ENCODE measurements at places on chromosomes 5 and 9. TPM values are rescaled to one million over a fixed set of nuclear protein-coding genes. Genes with fewer than 3 reads are reported as not detected.

The FOXD4L5 gene
- under 0.01 TPM for total RNA-seq

The TXNDC8 gene
- not detected for total RNA-seq

The PLCXD3 gene
- total RNA-seq, result under 0.01 TPM

The TMEM252 gene
- total RNA-seq, result not detected

The PALM2AKAP2 gene
- 9.7 TPM for total RNA-seq

The FAXDC2 gene
- total RNA-seq, result 6.0 TPM

The MYO10 gene
- 105 TPM for total RNA-seq

The IFNA2 gene
- not detected for total RNA-seq

The CXCL14 gene
- 0.37 TPM for total RNA-seq

The ACSL6 gene
- 0.09 TPM for total RNA-seq

The TMEM171 gene
- 1.1 TPM for total RNA-seq

The SYNPO gene
- 4.0 TPM for total RNA-seq

The IFNE gene
- total RNA-seq, result 3.3 TPM

The WDR38 gene
- not detected for total RNA-seq

The NR5A1 gene
- total RNA-seq, result not detected

The LRRC70 gene
- 0.57 TPM for total RNA-seq

The PCDHA7 gene
- total RNA-seq, result 0.57 TPM

The ALAD gene
- 24.8 TPM for total RNA-seq

The PCDHA13 gene
- under 0.01 TPM for total RNA-seq

The TLR4 gene
- 4.1 TPM for total RNA-seq

The SLC6A3 gene
- not detected for total RNA-seq

The SEC24A gene
- 16.9 TPM for total RNA-seq

The TSSK1B gene
- 0.09 TPM for total RNA-seq

The PRDM9 gene
- total RNA-seq, result not detected

The PPP1R2B gene
- total RNA-seq, result 0.09 TPM

The C9orf153 gene
- total RNA-seq, result 0.18 TPM

The KCNV2 gene
- total RNA-seq, result not detected

The MSX2 gene
- total RNA-seq, result 1.1 TPM

The SLC36A3 gene
- total RNA-seq, result not detected

The CYLC2 gene
- total RNA-seq, result not detected

The RPP25L gene
- total RNA-seq, result 24.8 TPM

The FSD1L gene
- total RNA-seq, result 3.0 TPM

The PCDHA1 gene
- total RNA-seq, result under 0.01 TPM

Measured in smooth muscle cell of bladder (primary cell).